Left kidney (tissue), 8 donors: ENCODE measurements at places on chromosomes 4 and X. TPM values are rescaled to one million over a fixed set of nuclear protein-coding genes. Genes with fewer than 3 reads are reported as not detected.
A peak's percentile ranks its signal among the peaks of the same experiment; 100 is the strongest.

GRCh38 chr4:176043838-176044588, 21.6 kb upstream of the WDR17 start:
- DNase-seq = no peak

Gene SH2D1A
- 0.22 TPM for polyA plus RNA-seq

Gene IBSP
- not detected for polyA plus RNA-seq

Gene FRG1
- polyA plus RNA-seq = 66.7 TPM

DNA sequence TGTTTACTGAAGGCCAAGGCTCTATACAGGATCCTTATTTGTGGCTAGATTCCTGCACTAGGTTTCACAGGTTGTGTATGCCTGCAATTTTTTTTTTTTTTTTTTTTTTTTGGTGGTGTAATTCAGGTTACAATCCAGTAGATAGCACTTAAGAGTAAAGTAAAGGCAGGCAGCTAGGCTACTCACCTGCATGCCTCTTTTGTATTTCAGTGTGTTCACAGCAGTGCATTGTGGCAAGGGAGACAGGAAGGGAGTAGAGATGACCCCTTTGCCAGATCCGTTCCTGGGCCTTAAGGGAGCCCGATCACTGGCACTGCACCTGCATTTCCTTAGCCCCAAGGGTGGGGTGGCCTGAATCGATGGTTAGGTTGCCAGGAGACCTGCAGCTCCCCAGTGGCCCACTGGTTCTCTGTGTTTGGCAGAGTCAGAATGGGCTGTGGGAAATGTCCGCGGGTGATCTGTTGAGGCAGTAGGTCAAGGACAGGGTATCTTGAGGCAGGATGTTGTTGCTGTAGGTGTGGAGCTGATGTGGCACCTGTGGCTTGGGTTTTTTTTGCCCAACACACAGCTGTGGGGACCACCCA, 374.9 kb upstream of the AADAT start:
- no peak for DNase-seq

DNA sequence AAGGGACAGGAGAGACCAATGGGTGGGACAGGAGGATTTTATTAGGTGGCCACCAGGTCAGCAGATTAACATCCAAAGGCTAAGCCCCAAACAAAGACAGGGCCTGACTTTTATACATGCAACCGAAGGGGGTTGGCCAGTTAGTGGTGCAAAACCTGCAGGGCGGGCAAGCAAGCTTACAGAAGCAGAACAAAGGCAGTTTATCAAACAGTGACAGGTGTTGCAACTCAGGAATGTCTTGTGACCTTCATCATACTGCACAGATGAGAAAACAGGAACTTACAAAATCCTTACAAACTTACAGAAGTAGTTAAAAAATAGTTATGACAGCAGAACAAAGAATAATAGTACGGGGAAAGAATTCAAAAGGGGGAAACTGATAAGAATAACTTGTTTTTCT, 708.1 kb downstream of the GLUD2 start:
- no peak for DNase-seq

DNA sequence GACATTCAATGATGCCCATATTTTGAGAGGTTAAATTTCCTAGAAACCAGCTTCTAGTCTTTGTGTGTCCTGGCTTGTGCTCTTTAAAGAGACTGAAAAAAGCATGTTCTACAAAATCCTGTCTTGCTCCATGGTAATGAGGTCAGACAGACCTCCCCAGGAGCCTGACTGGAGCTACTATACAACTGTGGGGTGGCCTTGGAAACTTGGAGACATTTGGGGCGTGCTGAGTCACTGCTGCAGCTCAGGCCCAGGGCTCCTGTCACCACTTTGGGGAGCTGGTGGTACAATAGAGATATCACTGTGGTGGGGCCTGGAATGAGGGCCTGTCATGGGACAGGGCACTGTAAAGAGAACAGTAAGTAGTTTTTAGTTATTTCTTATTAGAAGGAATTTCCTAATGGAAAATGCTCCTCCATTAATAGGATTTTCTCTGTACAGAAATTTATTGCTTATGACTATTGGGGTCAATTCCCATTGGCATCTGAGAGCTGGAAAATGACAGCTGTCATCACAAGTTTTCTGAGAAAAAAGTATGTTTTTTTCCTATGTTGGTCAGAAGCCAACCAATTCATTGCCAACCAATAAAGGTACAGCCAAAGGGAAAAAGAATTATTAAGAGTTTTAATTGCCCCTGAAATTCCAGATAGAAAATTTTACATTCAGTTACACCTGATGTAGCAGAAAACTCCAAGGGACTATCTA, 207.4 kb upstream of the JADE1 start:
- DNase-seq = no peak

- no peak for DNase-seq
Observed at GRCh38 chrX:109797311-109797975, 64.4 kb upstream of the ACSL4 start.

GRCh38 chr4:87575408-87575807, 32.9 kb upstream of the DSPP start:
- DNase-seq = no peak

- no peak for DNase-seq
Observed at GRCh38 chrX:1165535-1166196, 46.8 kb downstream of the CRLF2 start.

Gene SLITRK4
- 17.9 TPM for polyA plus RNA-seq

- DNase-seq = no peak
Observed at GRCh38 chr4:15868111-15868510, 70.4 kb downstream of the FGFBP1 start.

Gene FGF13
- polyA plus RNA-seq = 29.3 TPM

GRCh38 chrX:81120936-81121371, 80.8 kb downstream of the HMGN5 start:
- DNase-seq = peak; percentile 66

DNA sequence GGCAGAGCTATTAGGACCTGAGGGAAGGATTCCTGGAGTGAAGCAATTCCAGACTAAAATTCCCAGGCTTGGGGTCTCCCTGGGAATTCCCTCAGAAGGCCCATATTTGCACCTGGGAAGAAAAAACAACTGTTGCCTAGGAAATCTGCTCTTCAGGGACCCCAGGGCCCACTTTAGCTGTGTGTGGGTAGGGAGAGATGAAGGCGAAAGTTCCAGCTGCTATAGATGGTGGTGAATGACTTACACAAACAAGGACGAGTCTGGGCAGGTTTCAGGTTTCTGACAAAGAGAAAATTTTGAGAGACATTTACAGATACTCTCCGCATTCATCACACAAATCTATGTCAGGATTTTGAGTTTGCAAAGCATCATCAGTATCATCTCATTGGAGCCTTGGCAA, 126.1 kb downstream of the GPC3 start:
- DNase-seq = no peak

Gene TACR3
- polyA plus RNA-seq = 2.6 TPM

Gene GPC4
- 20.3 TPM for polyA plus RNA-seq

GRCh38 chr4:89294573-89295269, 12.9 kb downstream of the GPRIN3 start:
- DNase-seq = no peak
